CD4-positive, alpha-beta T cell treated with Interleukin-4 for 1 hour (primary cell): ENCODE measurements at places on chromosomes 6 and 20.

GRCh38 chr6:109031416-109031815, 63.2 kb downstream of the SESN1 start:
- DNase-seq = no peak

DNA sequence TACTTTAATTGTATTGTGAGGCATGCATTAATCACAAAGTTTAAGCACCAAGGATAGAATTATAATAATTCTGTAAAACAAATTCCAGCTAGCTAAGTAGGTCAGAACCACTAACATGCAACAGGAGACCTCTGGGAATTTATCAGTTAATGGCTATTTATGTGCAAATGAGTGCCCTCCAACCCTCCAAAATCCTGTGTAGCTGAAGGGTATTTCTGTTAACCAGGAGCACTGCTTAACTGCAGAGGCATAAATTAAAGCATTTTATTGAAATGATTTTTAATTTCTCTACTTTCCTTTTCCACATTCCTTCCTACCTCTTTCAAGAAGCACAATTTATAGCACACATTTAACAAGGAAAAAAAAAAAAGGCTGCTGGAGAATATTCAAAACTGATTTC, 77.0 kb downstream of the MMS22L start:
- DNase-seq = no peak

DNA sequence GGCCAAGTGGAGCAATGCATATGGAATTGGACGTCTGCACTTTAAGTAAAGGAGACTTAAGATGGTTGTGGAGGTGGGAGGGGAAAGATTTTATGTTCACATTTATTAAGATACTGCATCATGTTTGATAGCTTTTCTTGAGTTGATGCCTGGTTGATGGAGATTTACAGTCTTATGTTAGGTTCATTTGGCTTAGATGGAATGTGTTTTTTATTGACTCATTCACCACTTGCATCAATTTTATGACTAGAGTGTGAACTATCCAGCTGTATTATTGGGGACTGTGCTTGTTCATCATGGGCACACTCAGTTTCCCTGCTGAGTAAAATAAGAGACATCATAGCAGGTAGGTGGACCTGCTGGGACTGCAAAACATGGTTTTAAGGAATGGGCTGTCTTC, 91.2 kb upstream of the SCP2D1 start:
- no peak for DNase-seq

- no peak for DNase-seq
These were observed 15.7 kb downstream of the C6orf15 start for GRCh38 chr6:31096656-31097055.
